Stimulated activated CD8-positive, alpha-beta memory T cell treated with anti-CD3 and anti-CD28 coated beads, Interleukin-12 subunit alpha, Interleukin-12 subunit beta, amount 100 ng/mL, for 4 hours (primary cell): ENCODE measurements at places on chromosomes 2 and 18.

- DNase-seq, result no peak
Measured at GRCh38 chr2:197908156-197908555, 103.8 kb downstream of the PLCL1 start.

DNA sequence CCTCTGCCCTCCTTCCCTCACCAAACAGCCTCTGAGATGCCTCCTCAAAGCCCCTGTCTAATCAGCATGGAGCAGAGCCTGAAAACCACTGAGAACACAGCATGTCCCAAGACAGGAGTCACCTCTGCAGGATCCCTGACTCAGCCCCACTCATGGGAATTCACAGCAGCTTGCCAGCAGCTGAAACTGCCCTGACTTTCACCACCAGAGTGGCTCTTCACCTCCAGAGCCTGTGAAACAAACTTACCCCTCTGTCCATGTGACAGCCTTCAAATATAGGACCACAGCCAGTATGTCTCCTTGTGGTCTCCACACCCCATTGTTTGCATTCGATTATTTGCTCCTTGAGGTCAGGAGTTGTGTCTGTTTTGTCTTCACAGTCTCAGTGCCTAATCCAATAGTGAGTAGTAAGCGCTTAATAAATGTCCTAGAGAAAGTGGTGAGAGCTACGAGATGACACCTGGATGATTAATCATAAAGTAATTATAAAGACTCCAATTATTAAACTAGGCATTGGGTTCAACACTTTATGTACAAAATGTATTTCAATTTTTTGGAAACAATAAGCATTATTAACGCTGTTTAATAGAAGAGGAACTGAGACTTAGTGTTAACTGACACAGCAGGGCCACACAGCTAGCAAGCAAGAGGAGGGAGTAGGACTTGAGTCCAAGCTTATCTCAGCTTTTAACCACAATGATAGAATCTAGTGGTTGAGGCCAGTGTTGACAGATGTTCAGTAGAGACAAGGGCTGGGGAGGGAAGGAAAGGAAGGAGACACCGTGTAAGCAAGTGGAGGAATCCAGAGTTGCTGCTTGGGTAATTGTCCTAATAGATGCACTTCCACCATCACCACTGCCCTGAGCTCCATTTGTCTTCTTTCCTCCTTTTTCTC is 358.7 kb upstream of the TNP1 start:
- DNase-seq, result no peak

- no peak for DNase-seq
Measured at GRCh38 chr18:2903006-2903405, 56.2 kb downstream of the EMILIN2 start.

DNA sequence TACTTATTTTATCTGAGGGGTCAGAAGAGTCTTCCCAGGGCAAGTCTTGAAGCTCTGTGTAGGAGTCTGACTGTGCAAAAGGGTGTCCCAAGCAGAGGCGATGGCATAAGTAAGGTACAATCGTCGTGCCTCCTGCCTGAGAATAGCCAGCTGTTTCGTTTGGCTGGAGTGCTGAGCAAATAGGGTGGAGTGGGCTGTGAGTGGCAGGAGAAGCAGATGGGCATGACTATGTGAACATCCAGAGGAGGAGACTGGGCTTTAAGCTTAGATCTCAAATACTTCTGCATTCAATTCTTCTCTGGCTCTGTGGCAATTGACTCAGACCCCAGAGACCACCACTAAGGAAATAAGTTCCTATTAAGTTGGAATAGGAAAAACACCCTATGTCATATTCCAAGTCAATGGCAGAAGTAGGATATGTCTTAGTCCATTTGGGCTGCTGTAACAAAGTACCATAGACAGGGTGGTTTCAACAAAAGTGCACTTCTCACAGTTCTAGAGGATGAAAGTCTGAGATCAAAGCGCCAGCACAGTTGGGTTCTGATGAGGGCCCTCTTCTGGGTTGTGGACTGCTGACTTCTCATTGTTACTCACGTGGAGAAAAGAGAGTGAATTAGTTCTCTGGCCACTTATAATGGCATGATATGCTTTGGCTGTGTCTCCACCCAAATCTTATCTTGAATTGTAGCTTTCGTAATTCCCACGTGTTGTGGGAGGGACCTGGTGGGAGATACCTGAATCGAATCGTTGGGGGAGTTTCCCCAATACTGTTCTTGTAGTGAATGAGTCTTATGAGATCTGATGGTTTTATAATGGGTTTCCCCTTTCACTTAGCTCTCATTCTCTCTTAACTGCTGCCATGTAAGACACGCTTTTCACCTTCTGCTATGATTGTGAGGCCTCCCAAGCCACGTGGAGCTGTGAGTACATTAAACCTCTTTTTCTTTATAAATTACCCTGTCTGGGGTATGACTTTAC is 120.2 kb downstream of the LPIN1 start:
- no peak for DNase-seq

GRCh38 chr2:233449081-233449901 is 95.0 kb downstream of the DGKD start:
- no peak for DNase-seq

DNA sequence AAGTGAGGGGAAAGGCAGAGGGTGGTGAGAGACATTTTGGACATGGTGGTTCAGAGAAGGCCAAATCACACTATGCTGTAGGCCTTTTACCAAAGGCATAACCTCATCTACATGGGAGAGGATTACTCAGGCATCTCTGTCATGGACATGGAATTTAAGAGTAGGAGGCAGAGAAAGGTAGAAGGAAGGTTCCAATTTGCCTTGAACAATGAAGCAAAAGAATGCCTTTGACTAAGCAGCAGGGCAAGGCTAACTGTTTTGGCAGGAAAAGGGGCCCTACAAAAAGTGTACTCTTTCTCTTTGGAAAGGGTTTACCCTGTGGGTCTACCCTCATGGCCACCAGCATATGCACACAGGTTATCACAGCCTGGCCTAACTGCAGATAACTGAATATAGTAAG is 45.6 kb upstream of the RNU4ATAC start:
- no peak for DNase-seq

- no peak for DNase-seq
Measured at GRCh38 chr2:62340994-62341484, 145.1 kb downstream of the B3GNT2 start.

DNA sequence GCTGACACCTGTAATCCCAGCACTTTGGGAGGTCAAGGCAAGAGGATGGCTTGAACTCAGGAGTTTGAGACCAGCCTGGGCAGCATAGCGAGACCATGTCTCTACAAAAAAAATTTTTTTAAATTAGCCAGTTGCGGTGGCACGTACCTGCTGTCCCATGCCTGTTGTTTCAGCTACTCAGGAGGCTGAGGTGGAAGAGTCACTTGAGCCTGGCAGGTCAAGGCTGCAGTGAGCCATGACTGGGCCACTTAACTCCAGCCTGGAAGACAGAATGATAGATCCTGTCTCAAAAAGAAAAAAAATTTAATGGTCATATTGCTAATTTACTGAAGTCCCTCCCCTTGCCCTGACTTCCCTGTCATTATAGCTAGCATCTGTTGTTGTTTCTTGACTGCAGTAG is 112.6 kb downstream of the ARHGAP28 start:
- DNase-seq, result no peak

DNA sequence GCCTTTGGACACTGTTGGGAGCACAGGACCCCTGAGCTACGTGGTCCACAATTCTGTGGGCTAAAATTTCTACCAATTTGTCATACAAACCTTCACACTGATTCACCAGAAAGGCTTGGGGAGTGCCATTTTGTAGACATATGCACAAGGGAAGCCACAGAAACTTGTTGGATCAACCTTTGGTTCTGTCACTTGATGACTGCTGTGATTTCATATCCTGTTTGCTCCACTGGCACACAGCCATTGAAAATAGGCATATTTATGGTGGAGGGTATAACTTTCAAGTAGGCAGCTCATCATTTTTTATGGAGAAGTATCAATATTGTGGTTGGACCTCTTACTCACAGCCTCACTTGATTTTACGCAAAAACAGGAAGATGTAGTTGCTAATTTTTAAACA is 10.5 kb downstream of the NAPG start:
- DNase-seq, result no peak

DNA sequence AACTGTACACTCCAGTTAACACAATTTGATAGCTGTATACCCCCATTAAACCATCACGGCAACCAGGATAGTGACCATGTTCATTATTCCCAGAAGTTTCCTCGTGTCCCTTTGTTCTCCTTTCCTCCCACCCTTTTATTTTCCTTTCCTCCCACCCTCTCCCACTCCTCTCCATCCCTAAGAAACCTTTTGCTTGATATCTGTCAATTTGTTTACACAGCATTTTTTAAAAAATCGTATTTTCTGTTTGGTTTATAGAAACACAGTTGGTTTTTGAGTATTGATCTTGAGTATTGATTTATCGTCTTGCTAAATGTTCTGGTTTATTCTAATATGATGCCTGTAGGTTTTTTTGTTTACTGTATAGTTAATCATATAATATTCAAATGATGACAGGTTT is 119.4 kb downstream of the PHLPP1 start:
- DNase-seq, result no peak

DNA sequence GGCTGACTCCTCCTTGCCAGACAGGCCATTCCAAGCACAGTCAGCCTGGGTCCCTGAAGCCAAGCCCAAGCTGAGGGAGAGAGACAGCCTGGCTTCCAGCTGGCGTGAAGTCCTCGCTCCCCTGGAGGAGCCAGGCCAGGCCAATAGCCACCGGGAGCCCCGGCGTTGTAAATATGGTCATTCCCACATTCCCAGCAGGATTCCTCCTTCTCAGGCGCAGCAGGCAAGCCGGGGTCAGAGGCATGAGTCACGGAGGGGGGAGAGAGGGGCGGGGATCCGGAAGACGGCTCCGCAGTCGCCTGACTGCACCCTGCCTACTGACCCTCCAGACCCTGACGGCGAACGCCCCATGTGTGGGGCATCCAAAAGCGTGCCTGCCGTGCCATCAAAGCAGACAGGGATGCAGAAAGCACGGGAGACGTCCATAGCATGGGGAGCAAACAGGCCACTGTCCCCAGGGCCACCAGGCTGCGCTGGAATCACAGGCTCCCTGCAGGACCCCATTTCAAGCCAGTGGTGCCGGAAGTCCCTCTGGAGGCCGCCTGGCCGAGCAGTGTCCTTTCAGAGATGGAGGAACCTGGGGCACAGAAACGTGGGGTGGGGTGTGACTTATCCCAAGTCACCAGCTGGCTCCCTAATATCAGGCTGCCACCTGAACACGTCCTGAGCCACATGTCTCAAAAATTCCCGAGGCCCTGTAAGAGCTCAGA is 48.2 kb downstream of the TWIST2 start:
- DNase-seq, result no peak

DNA sequence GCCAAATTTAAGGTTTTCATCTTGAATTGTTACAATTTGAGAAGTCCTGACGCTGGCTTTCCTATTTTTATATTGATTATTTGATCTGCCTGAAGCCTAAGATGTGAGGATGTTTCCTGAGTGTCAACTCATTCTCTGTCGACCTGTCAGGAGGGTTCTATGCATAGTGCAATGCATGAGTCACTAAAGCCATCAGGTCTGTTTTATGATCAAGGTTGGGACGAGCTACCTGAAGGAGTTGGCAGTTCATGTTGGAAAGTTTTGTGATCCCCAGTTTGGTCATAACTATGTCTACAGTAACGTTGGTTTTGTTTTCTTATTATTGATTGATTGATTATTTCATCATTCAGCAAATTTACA is 71.2 kb downstream of the NABP1 start:
- DNase-seq, result no peak

GRCh38 chr2:18777250-18777812 is 188.0 kb upstream of the NT5C1B start:
- DNase-seq, result no peak

DNA sequence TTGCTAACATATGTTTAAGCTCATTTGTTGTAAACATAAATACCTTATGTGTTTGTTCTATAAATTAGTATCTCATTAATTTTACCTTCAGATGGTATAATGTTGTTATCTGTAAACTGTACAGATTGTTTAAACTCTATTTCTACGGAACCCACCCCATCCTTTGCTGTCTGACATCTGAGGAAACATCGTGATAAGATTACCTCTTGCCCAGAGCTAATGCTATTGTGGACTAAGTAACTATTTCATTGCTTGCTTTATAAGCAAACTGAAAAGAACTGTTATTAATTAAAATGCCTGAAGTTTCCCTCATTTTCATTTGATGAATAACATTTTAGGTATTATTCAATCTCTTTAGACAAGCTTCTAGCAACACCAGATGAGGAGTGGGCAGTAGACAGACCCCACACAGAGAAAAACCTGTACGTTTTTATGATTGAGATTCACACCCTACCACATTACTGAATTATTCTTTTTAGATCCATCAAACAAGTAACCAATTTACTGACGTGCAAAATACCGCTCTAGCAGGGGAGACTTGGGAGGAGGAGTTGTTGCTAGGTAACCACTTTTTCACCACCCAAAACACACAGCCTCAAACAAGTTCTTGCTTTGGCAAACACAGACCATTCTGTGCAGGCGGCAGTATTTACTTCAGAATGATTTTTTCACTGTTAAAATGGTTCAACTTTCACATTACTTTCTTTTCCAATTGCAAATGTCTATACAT is 1.9 kb upstream of the SYT4 start:
- no peak for DNase-seq

DNA sequence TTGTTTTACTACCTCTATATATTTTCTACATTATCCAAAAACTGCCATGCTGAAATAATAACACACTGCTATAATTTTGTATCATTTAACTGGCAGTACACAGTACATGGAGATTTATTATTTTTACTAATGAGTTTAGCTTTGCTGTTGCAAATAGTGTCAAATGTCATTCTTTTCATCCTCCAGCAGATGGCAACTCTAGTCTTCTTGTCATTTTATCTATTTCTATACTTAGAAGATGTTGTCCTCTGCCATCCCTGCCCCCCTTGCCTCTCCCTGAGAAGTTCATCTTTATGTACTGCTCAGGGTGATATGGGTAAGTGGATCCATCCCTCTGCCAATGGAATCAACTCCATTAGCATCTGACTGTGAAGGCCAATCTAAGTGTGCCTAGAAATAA is 21.7 kb upstream of the LRRTM1 start:
- no peak for DNase-seq

DNA sequence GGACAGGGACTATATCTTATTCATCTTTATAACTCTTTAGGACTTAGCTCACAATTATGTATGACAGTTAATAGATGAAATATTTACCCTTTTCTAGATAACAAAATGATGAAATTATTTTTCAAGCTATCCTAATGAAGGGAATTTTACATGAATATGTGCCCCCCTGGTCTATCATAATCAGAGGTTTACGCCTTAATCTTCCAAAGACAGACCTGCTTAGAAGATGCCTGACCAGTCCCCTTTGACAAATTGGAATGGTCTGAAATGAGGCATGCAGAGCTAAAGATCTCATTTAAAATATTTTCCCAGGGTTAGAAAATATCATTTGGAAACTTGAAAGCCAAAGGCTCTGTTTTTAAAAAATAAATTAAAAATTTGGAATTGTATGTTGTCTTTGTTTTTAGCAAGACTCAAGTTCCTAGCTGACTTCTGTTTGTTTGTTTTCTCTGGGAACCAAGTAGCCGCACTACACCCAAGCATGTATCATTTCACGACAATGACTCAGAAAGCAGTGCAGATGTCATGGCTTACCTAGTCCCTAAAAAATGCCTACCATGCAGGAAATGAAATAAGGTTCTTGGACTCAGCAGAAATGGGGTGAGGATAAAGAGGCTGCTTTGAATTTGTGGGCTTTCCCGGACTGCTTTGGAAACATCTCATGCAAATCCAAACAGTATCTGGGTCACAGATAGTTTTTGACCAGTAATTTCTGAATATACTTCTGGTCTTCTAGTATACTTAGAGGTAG is 162.1 kb downstream of the ZEB2 start:
- no peak for DNase-seq
